Smooth muscle cell of trachea (primary cell): ENCODE measurements at places on chromosomes 12 and 14. TPM values are rescaled to one million over a fixed set of nuclear protein-coding genes. Genes with fewer than 3 reads are reported as not detected.

Gene PAPOLA
- total RNA-seq, result 94.4 and 113 TPM in 2 replicates

Gene RTN1
- total RNA-seq, result 0.17 TPM in 1 of 2 replicates, not detected in the other

Gene NYNRIN
- 20.4 and 42.7 TPM in 2 replicates for total RNA-seq

Gene PTGER2
- 26.3 and 34.5 TPM in 2 replicates for total RNA-seq

Gene ZCCHC8
- total RNA-seq, result 13.7 and 18.8 TPM in 2 replicates

Gene AMDHD1
- 0.29 and 0.33 TPM in 2 replicates for total RNA-seq

Gene HOXC9
- 0.15 and 0.33 TPM in 2 replicates for total RNA-seq

Gene SLC7A7
- total RNA-seq, result 2.0 and 7.1 TPM in 2 replicates

Gene SPRYD3
- 20.2 and 28.4 TPM in 2 replicates for total RNA-seq

Gene ZNF26
- total RNA-seq, result 20.4 and 28.1 TPM in 2 replicates

Gene GZMH
- total RNA-seq, result not detected in 2 replicates

Gene ETNK1
- total RNA-seq, result 28.4 and 29.3 TPM in 2 replicates

Gene FBXL14
- 8.0 and 10.4 TPM in 2 replicates for total RNA-seq

Gene FLRT2
- total RNA-seq, result 6.4 and 15.5 TPM in 2 replicates

Gene KRT8
- total RNA-seq, result 1.9 and 5.6 TPM in 2 replicates

Gene PPP4R3A
- total RNA-seq, result 50.0 and 66.8 TPM in 2 replicates

Gene ENDOU
- 0.17 and 0.29 TPM in 2 replicates for total RNA-seq

Gene MORN3
- 0.33 and 0.73 TPM in 2 replicates for total RNA-seq

Gene CISTR
- not detected in 2 replicates for total RNA-seq

Gene CLEC4E
- total RNA-seq, result not detected in 2 replicates

Gene EPYC
- 0.15 TPM in 1 of 2 replicates, not detected in the other for total RNA-seq

Gene AKAP6
- total RNA-seq, result 0.29 and 0.50 TPM in 2 replicates

Gene GAS2L3
- 15.5 and 44.1 TPM in 2 replicates for total RNA-seq

Gene KIF26A
- total RNA-seq, result 0.15 and 0.33 TPM in 2 replicates

Gene SCN8A
- 23.3 and 28.7 TPM in 2 replicates for total RNA-seq

Gene HRK
- 0.17 TPM in 1 of 2 replicates, not detected in the other for total RNA-seq

Gene DIO2
- total RNA-seq, result 6.0 and 16.1 TPM in 2 replicates

Gene FBLN5
- total RNA-seq, result 49.5 and 52.9 TPM in 2 replicates

Gene FAIM2
- total RNA-seq, result 2.6 and 8.4 TPM in 2 replicates

Gene PITPNM2
- 16.3 and 16.5 TPM in 2 replicates for total RNA-seq

Gene CDK4
- total RNA-seq, result 281 and 285 TPM in 2 replicates

Gene MYO1A
- total RNA-seq, result not detected in 2 replicates

Gene UBE3B
- total RNA-seq, result 68.5 and 81.9 TPM in 2 replicates

Gene UBR7
- total RNA-seq, result 22.5 and 39.1 TPM in 2 replicates

Gene B3GNT4
- 0.33 TPM in 1 of 2 replicates, not detected in the other for total RNA-seq

Gene HCAR2
- not detected in 2 replicates for total RNA-seq

Gene DEPDC4
- 2.6 and 3.9 TPM in 2 replicates for total RNA-seq

Gene TBC1D30
- 0.29 and 0.50 TPM in 2 replicates for total RNA-seq

Gene RPGRIP1
- not detected in 2 replicates for total RNA-seq

Gene PMEL
- total RNA-seq, result 0.33 and 1.6 TPM in 2 replicates

Gene LIN7A
- 12.4 and 19.7 TPM in 2 replicates for total RNA-seq

Gene BATF
- not detected in 2 replicates for total RNA-seq

Gene CAND1
- 121 and 142 TPM in 2 replicates for total RNA-seq

Gene ANO2
- 0.44 TPM in 1 of 2 replicates, not detected in the other for total RNA-seq

Gene RPS6KA5
- total RNA-seq, result 1.7 and 3.2 TPM in 2 replicates

Gene SOAT2
- total RNA-seq, result not detected in 2 replicates
